ENCODE measurements at places on chromosomes 3 and 15. TPM values are rescaled to one million over a fixed set of nuclear protein-coding genes. Genes with fewer than 3 reads are reported as not detected.

GRCh38 chr15:25682340-25682739, 180.8 kb downstream of the ATP10A start:
- no peak for DNase-seq

DNA sequence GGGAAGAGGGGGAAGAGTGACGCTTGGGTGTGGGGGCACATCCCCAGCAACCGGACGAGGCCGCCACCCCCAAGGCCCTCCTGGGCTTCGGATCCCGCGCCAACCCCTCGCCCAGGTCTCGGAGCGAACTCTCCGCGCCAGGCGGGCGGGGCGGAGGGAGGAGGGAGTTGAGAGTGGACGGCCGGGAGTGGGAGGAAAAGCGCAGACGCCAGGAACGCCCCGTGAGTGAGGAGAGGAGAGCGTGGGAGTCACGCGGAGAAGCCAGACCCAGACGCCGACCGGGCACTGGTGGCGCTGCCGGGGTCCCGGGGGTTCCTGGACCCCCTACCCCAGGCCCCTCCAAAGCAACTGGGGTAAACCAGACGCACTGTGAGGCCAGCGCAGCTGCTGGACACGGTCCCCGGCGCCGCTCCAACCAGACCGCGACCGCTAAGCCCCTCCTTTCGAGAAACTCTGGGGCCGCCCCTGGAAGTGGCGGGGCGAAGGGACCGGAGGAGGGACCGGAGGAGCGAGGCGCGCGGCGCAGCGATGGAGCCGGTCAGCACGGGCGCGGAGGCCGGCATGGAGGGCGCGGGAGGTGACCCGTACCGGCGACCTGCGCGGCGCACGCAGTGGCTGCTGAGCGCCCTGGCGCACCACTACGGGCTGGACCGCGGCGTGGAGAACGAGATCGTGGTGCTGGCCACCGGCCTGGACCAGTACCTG, at the start of gene EFCC1:
EFCC1 (plus strand) TSS at position 204 of the 705 bp plus-strand sequence; CDS start at position 529, 325 bp downstream.
- no peak for DNase-seq

GRCh38 chr3:37992271-37993066, 1.9 kb downstream of the VILL start:
- no peak for DNase-seq

PYGO1 gene
- total RNA-seq, result not detected

RTP1 gene
- total RNA-seq, result not detected

GOLGA8T gene
- 1.1 TPM for total RNA-seq

Data from naive thymus-derived CD4-positive, alpha-beta T cell (primary cell).